ENCODE measurements at places on chromosomes 16 and 17.

- no peak for DNase-seq
These were observed 30.3 kb downstream of the TSC2 start for GRCh38 chr16:2078096-2078495.

DNA sequence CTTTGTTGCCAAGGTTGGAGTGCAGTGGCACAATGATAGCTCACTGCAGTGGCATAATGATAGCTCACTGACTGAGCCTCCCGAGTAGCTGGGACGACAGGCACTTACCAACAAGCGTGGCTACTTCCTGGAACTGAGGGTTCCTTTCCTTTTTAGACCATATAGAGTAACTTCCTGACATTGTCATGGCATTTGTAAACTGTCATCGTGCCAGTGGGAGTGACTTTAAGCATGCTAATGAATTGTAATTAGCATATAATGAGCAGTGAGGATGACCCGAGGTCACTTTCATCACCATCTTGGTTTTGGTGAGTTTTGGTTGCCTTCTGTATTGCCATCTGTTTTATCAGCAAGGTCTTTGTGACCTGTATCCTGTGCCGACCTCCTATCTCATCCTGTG, 162.4 kb downstream of the HS3ST4 start:
- no peak for DNase-seq

GRCh38 chr17:700504-701094, 14.0 kb downstream of the VPS53 start:
- DNase-seq: peak; percentile 26

DNA sequence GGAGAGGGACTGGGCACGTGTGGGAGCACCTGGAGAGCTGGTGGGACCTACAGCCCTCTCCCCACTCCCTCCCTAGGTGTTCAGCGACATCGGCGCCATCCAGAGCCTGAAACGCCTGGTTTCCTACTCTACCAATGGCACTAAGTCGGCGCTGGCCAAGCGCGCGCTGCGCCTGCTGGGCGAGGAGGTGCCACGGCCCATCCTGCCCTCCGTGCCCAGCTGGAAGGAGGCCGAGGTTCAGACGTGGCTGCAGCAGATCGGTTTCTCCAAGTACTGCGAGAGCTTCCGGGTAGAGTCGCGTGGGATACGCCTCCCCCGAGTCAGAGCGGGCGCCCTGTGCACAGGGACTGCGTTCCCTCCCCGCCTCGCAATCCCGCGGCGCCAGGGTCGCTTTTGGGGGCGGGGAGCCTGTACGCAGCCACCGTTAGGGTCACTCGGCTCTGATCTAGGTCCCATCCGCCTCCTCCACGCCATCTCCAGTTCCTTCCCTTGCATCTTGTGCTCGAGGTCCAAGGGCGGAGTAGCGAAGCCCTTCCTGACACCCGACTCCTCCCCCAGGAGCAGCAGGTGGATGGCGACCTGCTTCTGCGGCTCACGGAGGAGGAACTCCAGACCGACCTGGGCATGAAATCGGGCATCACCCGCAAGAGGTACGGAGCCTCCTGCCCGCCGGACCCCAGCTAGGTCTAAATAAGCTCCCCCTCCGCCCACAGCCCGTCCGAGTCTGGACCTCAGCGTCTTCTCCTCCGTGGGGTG, 13.0 kb downstream of the SARM1 start:
- no peak for DNase-seq

- DNase-seq: no peak
These were observed 2.8 kb upstream of the NTN3 start for GRCh38 chr16:2468233-2468724.

DNA sequence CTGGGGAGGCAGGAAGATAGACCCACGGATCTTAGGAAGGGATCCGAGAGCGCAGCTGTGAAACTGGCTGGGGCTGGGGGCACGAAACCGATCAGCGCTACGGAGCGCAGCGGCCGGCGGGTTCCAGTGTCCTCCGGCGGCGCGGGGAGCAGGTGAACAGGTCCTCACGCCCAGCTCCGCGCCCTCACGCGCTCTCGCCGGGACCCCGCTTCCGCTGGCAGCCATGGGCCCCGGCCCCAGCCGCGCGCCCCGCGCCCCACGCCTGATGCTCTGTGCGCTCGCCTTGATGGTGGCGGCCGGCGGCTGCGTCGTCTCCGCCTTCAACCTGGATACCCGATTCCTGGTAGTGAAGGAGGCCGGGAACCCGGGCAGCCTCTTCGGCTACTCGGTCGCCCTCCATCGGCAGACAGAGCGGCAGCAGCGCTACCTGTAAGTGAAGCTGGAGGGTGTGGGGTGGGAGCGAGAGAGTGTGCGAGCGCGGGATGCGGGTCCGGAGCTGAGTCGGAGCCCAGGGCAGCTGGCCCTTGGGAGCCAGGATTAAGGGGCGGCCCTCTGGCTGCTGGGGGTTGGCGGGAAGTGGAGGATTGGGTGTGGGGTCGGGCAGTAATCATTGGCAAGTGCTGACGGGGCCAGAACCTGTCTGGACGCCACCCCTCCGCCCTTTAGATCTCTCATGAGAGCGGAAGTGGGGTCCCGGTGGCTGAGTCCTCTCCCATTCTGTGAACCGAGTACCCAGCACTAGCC, 479 bp downstream of the ITGA3 start:
- DNase-seq: peak; percentile 49

All from K562 (cell line).